ENCODE measurements at places on chromosomes 7 and 10.

GRCh38 chr10:16777473-16778370, 39.5 kb downstream of the RSU1 start:
- no peak for DNase-seq

DNA sequence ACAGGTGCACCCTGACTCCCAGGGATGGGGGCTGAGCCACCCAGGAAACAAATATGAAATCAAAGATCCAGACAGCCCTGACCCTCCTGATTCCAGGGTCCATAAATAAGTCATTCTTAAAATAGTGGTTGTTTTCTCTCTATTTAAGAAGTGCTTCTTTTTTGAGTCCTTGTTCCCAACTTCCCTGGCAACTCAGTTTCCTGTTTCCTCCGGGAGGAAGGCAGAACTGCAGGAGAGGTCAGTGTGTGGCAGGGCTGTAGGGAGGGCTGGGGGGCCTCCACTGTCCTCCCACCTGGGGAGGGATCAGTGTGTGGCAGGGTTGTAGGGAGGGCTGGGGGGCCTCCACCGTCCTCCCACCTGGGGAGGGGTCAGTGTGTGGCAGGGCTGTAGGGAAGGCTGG, 88.7 kb upstream of the PDGFA start:
- DNase-seq = no peak

- no peak for DNase-seq
Measured at GRCh38 chr7:28811008-28811407, 147.1 kb downstream of the TRIL start.

GRCh38 chr10:26357203-26357602, 80.9 kb upstream of the APBB1IP start:
- DNase-seq = no peak

DNA sequence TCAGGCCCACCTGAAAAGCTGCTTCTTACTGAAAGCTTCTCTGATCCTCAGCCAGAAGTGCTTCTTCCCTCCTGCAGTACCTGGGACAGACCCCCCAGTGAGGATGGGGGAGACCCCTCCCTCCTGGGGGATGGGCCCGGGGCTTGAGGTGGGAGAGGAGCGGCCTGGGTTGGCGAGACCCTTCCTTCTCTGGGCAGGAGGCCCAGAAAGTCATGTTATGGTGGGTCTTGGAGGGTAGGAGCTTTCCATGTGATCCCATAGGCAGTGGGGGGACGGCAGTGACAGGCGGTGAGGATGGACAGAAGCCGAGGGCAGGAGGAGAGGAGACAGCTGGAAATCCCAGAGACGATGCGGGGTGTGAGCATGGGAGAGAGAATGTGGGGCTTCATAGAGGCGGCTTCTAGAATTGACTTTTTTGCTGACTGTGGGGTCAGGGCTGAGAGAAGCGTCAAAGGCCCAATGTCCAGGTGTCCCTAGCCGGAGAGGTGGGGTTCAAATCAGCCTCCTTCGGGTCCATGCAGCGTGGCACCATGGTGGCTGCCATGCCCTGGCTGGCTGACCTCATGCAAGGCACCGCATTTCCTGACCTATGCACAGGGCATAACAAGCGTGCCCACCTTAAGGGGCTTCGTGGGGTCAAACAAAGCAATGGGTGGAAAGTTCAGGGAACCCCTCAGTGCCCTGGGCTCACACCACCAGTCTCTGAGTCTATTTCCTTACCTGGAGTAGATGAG, 154.0 kb downstream of the UBE2H start:
- DNase-seq = no peak

DNA sequence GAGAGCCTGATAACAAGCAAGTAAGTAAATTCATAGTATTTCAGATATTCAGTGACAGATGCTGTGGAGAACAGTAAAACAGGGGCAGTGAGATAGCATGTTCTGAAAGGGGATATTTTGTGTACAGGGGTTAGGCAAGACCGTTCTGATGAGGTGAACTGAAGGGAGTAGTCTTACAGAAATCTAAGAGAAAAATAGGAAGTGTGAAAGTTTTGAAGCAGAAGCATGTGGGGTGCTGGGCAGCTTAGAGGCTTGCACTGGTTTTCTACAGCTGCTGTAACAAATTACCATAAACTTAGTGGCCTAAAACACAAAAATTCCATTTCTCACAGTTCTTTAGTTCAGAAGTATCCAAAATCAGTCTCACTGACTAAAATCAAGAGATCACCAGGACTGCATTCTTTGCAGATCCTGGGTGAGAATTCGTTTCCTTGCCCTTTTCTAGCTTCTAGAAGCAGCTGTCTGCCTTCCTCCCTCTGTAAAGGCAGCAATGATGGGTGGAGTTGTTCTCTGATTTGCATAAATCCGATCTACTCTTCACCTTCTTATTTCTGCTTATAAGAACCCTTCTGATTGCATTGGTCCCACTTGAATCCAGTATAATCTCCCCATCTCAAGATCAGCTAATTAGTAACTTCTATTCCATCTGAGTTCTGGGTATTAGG, 7.5 kb upstream of the KLF14 start:
- no peak for DNase-seq

DNA sequence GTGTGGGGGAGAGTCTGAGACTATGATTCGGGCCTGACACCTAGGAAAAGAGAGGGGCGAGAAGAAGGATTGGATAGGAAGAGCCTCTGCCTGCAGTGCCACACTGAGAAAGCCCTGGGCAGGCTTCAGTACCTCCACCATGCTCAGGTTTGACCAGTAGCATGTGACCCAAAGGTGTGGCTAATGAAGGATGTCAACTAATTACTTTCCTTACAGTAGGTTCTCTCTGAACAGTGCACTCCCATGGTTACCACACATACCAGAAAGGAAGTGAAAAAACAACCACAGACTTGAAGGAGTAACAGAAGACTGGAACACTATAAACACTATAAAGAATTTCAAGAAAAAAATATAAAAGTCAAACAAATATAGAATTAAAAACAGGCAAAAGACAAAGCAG, 46.2 kb downstream of the SEM1 start:
- no peak for DNase-seq

DNA sequence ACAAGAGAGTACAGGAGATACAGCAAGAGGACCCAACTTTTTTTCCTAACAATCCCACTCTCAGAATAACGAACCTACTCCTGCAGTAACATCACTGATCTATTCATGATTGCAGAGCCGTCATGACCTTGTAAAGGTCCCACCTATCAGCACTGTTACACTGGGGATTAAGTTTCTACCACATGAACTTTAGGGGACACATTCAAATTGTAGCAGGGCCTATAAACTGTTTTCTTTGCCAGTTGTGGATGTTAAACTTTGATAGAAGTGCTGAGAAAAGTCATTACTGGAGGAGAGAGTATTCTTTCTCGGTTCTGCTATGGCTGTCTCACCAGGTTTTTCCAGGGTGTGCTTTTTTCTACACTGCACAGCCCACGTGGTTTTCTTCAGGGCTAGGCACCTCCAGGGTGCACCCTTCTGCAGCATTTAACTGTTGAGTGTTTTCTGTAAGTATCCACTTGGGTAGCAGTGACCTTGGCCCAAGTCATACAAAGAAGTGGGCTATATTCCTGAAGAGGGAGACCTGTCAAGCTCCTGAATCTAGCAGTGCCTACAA, 131.6 kb upstream of the AHR start:
- no peak for DNase-seq
